Coronary artery (tissue), 2 donors: ENCODE measurements at places on chromosomes 2 and 18.

DNA sequence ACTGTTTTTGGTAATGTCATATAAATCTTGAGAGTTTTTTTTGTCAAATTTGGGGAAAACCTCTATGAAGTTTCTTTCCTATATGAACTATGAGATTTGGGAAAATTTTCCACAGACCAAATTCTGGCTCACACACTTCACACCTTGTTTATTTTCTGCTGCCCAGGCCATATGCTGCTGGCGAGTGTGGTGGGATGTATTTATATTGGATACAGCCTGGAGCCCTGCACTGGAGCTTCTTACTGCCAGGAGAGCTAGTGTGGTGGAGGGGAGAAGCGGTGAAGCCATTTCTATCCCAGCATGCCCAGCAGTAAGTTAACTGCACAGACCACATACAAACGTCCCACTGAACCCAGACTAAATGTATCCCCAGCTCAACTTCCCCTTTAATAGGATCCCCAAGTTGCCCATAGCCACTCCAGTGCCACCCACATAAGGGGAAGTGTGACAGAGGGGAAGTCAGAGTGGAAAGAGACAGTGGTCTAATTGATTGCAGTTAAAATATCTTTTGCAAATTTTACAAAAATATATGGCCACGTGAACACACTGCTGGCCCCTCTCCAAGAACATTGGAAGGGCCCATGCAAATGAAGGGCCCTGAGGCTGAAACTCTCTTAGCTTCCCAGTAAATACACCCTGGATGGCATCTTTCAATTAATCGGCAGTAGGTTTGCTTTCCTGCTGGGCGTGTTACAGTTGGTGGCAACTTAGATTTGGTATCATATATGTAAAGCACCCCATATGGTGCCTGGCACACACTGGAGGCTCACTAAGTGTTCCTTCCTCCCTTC, 146.6 kb upstream of the ITGA6 start:
- DNase-seq: no peak

DNA sequence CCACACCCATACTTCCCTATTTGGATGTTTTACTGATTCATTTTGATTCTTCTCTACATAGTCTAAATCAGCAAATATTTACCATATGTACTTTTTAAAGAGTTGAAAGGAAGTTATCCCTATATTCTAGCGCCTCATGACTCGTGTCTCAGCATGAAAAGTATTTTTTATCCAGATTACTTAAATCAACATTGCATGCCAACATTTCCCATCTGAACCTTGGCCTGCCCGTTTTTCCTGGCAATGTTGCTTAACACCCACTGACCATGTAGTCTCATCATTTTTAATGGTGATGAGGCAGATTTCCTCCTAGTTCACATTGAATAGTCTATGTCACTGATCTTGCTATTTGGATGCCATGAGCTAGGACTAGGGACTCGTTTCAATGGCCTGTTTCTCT, 13.2 kb upstream of the SCYGR5 start:
- no peak for DNase-seq

DNA sequence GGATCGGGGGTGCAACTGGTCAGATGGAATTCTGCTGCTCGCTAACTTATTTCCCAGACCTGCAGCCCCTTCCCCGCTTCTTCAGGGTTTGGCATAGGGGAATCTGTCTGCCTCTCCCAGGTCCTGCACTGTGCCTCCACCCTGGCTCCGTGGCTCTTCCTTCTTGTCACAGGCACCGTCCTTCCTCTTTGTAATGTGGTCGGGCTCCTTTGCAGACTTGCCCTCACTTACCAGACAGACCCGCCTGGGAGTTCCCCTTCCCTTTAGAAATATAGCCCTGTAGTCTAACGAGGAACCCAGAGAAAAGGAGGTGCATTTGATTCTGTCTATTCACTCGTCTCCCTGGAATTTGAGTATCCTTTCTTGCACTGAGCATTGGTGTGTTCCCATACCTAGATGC, 63.9 kb upstream of the PAX8 start:
- no peak for DNase-seq

DNA sequence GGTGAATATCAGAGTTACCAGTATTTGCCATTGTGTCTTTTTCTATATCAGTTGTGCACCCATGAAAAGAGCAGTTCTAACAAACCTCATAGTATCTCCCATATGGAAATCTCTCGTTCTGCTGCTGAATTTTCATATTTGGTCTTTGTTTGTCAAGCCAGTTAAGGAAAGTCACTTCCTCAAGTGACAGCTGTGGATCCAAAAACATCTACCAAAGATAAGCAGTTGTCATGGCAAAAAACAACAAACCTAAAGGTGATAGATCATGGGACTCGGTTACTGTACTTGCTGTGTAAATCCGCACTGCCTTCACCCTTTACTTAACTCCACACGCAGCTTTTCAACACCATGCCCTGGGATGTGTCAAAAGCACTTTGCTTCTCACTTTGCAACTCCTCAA, 17.3 kb downstream of the BMP10 start:
- no peak for DNase-seq

- DNase-seq: no peak
These were observed 168.7 kb upstream of the FN1 start for GRCh38 chr2:215604606-215605005.

GRCh38 chr2:127110985-127111384, 4.0 kb upstream of the BIN1 start:
- no peak for DNase-seq

DNA sequence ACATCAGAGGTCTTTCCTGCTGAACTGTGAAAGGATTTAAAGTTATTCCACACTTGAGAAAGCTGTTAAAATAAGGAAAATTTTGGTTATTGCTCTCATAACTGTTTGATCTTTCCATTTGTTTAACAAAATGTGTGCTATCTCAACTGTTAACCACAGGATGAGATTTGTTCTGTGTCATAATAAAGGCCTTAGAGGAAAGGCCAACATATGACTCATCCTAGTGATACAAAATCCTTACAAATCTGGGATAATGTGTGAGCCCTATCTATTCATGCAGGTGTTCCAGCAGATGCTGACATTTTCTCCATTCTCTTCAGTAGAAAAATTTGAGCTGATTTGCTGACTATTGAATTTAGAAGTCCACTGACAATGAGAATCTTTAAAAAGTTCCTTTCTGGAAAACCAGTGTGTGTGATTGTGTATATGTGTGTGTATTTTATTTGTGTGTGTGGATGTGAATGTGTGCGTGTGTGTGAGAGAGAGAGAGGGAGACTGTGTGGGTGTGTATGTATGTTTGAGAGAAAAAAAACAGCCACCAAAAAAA, 1111.9 kb upstream of the GYPC start:
- no peak for DNase-seq

DNA sequence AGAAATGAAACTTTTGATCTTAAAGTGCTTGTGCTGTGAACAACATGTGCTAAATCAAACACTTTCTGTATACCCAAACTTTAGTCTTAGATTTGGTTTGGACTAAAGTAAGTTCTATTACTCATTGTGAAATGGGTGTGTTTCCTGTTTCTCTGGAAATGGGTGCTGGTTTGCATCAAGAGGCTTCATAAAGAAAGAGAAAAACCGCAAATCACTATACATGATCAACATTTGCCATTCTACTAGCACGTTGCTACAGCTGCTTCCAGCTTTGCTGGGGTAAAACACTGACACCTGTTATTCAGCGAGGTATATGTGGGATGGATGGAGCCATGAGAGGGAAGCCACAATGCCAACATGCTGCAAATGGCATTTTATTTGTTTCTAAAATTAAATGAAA, 547.0 kb upstream of the ACVR2A start:
- DNase-seq: no peak

DNA sequence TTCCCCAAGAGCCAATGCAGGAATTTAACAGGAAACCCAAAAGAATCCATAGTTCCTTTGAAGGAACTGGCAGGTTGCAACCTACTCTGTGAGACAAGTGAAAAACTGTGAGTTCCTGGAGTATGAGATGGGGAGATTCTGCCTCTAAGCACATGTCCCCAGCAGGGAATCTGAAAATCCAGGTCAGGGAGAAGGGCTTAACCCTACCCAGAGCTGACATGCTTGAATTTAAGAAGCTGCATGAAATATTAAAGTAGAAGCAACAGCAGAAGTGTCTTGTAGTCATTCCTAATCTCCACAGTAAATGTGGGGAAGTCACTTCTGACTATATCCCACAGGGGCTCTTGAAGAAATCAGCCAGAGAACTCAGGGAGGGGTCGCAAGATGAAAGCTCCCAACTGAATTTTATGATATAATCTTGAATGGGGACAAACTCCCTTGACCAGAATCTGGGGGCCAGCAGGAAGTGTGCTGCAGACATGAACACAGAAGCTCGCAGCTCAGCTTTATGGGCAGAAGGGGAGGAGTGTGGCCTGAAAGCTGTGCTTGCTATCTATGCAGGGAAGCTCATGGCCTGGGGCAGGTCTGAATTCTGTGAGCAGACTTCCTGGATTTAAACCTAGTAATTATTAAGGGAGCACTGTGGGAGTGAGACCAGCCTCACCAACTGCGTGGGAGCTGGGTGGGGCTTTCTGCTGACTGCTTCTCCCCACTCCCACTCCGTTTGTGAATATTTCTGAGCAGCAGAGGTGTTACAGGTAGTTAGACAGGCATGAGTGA, 184.1 kb upstream of the KYNU start:
- DNase-seq: no peak

DNA sequence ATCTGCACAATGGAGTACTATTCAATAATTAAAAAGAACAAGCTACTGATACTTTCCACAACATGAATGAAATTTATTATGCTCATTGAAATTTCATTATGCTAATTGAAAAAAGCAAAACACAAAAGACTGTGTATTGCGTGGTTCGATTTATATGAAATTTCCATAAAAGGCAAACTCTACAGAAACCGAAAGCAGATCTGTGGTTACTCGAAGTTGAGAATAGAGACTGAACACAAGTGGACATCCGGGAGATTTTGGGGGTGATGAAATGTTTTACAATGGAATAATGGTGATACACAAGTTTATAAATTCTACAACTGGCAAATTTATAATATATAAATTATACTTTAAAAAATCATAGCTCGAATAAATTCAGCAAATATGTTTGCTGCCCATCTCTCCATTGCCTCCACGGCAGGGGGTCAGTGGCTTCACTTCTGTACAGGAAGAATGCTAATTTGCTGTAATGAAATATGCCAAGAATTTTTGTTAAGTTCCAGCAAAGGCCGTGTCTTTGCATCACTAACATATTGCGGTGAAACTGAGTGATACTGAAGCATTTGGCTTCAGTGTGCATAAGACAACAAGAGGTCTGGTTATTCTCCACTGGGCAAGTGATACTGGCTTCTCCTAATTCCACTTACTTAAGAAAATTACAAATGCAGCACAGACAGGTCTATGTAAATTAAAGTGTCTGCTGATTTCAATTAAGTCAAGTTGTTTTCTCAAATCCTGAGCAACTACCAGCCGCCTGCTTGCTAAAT, 96.7 kb downstream of the TMEM163 start:
- DNase-seq: no peak

DNA sequence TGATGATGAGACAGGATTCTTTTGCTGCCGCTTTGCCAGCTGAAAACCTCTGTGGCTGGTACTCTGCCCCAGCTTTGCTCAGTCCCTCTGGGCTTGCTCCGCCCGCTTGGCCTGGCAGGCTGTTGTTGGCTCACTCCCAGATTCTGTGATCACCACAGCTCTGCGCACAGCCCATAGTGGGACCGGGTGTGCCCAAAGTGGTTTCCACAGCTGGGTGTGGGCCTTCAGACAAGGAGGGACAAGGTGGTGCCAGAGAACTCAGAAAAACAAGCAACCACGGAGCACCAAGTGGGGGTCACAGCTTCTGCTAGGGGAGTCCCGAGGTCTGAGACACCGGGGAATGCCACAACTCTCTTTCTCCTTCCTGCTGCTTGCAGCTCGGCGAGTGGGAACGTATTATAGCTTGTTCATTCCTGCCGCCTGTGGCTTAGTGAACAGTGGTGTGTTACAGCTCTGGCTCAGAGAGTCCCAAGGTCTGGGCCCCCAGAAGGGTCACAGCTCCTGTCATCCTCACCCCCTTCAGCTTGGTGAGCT, 9.2 kb upstream of the KYNU start:
- peak; percentile 78 for DNase-seq

- no peak for DNase-seq
These were observed 102.7 kb downstream of the SLC25A12 start for GRCh38 chr2:171791361-171791760.

- no peak for DNase-seq
These were observed 557.8 kb upstream of the GCFC2 start for GRCh38 chr2:76268484-76268883.

GRCh38 chr2:177076636-177077179, 135.9 kb upstream of the HNRNPA3 start:
- no peak for DNase-seq

- DNase-seq: no peak
These were observed 3.9 kb downstream of the SLC35F6 start for GRCh38 chr2:26767894-26768487.

- no peak for DNase-seq
These were observed 140.5 kb upstream of the HNRNPA3 start for GRCh38 chr2:177072090-177072489.

- no peak for DNase-seq
These were observed 9.1 kb downstream of the NEURL3 start for GRCh38 chr2:96495982-96496629.

DNA sequence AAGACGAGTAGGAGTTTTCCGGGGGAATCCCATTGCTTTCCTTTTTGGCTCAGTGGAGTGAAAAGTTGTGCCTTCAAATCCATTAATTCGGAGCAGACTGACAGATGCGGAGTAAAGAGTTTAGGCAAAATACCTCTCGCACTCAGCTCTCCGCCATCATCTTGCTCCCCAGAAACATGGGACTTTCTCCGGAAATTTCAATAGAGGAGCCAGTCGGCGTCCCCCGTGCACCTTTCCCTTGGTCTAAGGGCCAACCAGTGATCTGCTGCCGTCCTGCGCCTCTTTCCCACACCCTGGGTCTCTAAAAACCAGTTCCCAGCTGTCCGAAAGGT, 318 bp downstream of the TYW5 start:
- DNase-seq: no peak

DNA sequence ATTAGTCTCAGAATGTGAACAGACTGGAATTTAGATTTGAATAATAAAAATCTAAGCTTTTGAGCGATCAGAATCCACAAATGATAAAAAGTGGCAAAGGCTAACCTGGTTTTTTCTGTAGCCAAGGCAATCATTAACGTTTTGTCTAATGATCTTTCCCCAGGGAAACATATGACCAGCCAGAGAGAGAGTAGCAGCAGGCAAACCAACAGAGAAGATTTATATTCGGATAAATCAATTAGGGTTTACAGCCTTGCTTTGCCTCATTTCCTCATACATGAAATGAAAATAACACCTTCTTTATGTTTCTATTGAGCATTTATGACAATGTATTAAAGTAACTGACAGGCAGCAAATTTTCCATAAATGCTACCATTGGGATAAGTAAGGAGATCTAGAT, 14.5 kb downstream of the TIA1 start:
- no peak for DNase-seq

- no peak for DNase-seq
These were observed 11.2 kb upstream of the GYPC start for GRCh38 chr2:126644630-126645191.

GRCh38 chr2:207372483-207372882, 157.3 kb upstream of the CREB1 start:
- no peak for DNase-seq

- DNase-seq: no peak
These were observed 234.8 kb upstream of the KYNU start for GRCh38 chr2:142642650-142643049.
